Activated T-helper 1 cell treated with anti-CD3 and anti-CD28 coated beads, Interleukin-2, amount 50 U/mL, for 16 hours (primary cell): ENCODE measurements at places on chromosomes 3 and 15.
A peak's percentile ranks its signal among the peaks of the same experiment; 100 is the strongest.

DNA sequence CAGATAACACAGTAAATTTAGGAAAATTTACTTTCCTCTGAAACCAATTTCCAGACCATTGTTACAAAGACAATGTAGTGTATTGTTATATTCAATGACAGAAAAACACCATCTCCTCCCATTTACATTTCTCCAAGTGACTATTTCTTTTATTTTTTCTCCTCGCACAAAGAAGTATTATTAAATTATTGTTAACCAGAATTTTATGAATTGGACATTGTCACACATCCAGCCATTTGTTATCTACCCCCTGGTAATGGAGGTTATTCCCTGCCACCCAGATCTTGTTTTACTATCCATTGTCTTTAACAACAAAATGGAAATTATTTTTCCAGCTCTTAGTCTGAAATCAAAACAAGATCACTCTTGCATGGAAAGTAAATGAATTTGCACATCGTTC, 511.3 kb downstream of the FGF12 start:
- no peak for DNase-seq

- DNase-seq, result peak; percentile 52
Observed at GRCh38 chr3:48268381-48268935, 27.6 kb downstream of the ZNF589 start.

DNA sequence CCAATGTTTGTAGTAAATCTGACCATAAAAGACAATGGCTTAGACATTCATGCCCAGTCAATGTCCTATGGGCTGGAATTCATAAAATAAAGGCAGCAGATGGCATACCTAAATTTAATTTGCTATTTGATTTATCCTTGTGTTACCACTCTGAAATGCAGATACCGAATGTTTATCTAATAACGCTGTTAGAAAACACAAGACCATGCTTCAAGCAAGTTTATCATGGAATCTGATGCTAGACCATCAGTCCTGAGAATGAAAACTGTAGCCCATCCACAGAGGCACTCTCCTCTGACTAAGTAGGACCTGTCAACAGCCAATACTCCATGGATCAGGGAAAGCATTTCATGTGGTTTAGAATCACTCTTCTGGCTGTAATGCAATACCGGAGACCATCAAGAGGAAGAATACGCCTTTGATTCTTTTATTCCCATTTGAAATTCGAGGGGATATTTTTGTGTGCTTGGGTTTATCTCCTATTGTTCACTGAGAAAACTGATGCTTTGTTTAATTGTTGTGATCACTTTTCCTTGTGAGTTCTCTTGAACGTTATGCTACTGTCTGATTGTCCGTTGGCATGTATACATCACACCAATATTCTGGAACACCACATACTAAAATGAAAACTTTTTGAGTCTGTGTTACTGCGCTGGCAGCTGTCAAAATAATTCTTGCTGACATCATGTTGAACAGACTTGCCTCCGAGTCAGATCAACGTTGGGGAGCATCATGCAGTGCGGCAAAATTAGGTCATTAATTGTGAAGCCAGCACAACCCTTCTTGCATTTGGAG, 12.1 kb upstream of the CPB1 start:
- DNase-seq, result no peak

GRCh38 chr15:70321172-70321819, 223.6 kb upstream of the TLE3 start:
- DNase-seq, result no peak

GRCh38 chr3:36965440-36965839, 20.6 kb upstream of the TRANK1 start:
- no peak for DNase-seq
